Adipocyte (in vitro differentiated cells): ENCODE measurements at places on chromosomes 3 and 15.

- no peak for DNase-seq
These were observed 2.0 kb upstream of the PTPN23 start for GRCh38 chr3:47378869-47379268.

DNA sequence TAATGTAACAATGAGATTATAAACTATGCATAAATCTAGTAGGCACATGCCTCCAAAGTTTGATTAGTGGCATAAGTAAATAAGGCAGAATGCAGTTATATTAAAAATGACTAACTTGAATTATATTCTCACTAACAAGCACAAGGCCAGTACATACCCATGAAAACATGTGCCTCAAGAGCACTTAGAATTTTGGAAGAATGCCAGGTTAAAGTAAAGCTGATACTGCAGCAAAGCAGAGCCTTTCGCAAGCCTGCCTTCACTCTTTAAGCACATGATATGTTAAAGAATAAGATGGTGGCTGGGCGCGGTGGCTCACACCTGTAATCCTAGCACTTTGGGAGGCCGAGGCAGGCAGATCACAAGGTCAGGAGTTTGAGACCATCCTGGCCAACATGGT is 49.0 kb downstream of the KBTBD12 start:
- peak; percentile 69 for DNase-seq

GRCh38 chr15:63465104-63465503 is 39.3 kb upstream of the USP3 start:
- DNase-seq: peak; percentile 28

DNA sequence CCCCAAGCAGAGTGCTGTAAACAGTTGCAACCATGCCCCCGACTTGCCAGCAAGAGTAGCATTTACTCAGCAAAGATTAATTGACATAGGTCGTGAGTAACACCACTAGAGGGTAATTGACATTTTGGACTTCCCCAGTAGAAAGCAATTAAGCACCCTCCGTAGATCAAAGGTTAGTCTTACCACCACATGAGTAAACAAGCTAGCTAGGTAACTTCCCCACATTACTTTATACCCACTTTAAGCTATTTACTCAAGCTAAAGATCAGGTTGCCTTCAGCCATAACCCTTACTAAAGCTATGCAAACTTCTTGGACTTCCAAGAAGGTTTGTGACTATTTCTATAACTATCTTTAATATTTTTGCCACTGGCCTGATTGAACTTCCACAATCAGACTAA is 1072.7 kb downstream of the OTOL1 start:
- no peak for DNase-seq

GRCh38 chr15:66716656-66717020 is 14.6 kb downstream of the SMAD6 start:
- no peak for DNase-seq

- DNase-seq: no peak
These were observed 59.8 kb upstream of the UNC13C start for GRCh38 chr15:53918180-53919079.
